Effector CD8-positive, alpha-beta T cell (primary cell): ENCODE measurements at places on chromosomes 3 and 15.

- no peak for DNase-seq
Measured at GRCh38 chr3:62558549-62559112, 185.3 kb upstream of the FEZF2 start.

- DNase-seq: no peak
Measured at GRCh38 chr15:60916032-60916678, 312.9 kb downstream of the RORA start.

- DNase-seq: no peak
Measured at GRCh38 chr3:99551520-99551919, 86.9 kb upstream of the COL8A1 start.

DNA sequence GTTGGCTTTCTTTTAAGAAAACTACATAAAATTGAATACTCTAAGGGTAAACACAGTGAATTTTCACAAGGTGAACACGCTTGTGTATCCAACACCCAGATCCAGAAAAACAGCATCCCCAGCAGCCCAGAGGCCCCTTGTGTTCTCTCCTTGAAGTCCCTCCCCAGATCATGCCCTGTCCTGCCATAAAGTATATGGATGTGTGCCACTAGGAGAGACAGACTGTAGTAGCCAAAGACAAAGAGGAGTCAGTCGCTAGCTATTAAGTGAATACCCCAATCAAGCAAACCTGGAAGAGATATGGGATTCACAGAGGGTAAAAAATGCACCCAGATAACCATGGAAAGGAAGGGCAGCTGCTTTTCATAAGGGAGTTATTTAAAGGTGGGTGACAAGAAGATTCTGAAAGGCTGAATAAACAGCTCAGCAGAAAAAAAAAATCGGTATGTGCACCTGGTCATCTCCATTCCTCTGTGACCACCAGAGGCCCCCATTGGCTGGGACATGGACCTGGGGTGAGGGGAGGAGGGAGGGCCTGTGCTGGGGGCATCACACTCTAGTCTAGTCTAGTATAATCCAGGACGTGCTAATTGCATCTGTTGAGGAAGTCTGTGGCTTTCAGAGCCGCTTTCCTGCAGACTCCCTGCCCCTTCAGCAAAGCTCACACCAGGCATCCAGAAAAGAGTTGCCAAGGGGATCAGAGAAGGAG lies 167.3 kb upstream of the NDN start:
- no peak for DNase-seq

- DNase-seq: no peak
Measured at GRCh38 chr15:46856839-46857502, 860.3 kb upstream of the SEMA6D start.

GRCh38 chr3:86989006-86989405 lies 1.9 kb downstream of the VGLL3 start:
- DNase-seq: no peak

GRCh38 chr3:14602804-14603644 lies 48.5 kb upstream of the CCDC174 start:
- no peak for DNase-seq

DNA sequence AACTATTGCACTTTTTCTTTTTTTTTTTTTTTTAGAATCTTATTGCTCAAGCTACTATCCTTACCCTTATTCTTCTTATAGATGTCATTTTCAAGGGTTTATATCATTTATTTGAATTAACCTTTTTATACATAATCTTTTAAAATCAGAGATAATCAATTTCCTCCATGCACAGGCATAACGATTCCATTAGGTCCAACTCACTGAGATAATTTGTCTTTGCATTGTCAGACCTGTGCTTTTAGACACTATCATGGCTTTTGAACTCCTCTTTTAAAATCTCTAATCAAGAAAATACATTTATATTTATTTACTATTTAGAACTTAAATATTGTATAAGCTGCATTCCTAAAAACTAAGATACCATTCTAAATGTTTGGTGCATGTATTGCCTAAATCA lies 1454.9 kb downstream of the ZPLD1 start:
- no peak for DNase-seq

DNA sequence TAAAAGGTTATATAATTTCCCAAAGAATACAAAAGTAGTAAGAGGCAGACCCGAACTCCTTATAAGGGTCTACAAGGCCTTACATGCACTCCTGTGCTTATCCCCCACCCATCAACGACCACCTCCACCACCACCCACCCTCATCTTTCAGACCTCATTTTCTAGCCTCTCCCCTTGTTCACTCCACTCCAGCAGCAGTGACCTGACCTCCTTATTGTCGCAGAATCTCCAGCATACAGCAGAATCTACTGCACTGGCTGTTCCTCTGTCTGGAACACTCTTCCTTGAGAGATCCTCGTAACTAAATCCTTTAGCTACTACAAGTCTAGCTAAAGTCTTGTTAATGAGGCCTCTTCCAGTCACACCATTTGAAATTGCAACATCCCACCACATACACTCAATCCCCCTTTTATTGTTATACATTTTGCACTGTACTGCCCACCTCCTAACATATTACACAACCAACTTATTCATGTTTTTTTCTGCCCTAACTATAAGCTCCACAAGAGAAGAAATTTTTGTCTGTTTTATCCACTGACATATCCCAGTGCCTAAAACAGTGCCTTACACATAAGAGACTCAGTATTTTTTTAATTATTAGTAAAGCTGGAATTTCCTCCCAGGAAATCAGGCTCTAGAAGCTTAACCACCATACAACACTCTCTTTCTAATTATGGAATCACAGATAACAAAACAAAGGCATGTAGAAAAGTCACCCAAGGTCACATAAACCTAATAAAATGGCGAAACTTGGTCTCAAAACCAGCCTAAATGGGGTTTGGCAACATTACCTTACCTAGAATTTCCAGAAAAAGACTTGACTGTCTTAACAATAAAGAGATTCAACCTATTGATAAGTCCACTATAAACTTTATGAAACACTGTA lies 40.2 kb downstream of the ZNF148 start:
- DNase-seq: no peak

GRCh38 chr3:110995461-110996231 lies 76.0 kb upstream of the NECTIN3 start:
- DNase-seq: no peak

GRCh38 chr3:161187046-161187445 lies 34.1 kb upstream of the NMD3 start:
- DNase-seq: no peak

DNA sequence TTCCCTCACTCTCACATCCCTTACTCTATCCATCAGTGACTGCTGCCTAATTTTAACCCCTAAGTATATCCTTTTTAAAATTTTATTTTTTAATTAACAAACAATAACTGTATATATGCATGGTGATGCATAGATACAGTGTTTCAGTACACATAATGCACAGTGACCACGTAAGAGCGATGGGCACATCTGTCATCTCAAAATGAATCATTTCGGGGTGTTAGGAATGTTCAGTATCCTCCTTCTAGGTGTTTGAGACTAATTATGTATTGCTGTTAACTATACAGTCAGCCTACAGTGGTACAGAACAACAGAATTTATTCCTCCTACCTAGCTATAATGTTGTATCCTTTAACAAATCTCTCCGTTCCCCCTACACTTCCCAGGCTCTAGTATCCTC lies 307.0 kb downstream of the FOXP1 start:
- DNase-seq: no peak

- DNase-seq: no peak
Measured at GRCh38 chr3:160806094-160806493, 50.1 kb downstream of the PPM1L start.

- no peak for DNase-seq
Measured at GRCh38 chr3:66297900-66298299, 77.1 kb downstream of the SLC25A26 start.

DNA sequence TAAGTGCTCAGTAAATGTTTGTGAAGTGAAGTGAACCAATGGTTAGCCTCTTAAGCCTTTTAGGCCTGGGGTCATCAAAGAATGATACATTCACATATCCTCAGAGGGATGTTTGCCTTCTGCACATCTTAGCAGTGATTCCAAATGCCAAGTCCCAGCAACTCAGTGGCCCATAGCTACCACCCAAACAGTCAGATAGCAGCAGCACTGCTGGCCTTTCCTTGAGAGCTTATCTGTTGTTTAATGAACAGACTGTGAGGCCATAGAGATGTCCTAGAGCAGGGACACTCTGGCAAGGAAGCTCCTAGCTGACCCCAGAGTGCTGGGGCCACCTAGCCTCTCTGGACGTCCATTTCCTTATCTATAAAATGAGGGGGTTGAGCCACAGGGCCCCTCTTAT lies 86.8 kb downstream of the CYP19A1 start:
- DNase-seq: no peak

- no peak for DNase-seq
Measured at GRCh38 chr3:84904816-84905555, 53.8 kb upstream of the CADM2 start.

DNA sequence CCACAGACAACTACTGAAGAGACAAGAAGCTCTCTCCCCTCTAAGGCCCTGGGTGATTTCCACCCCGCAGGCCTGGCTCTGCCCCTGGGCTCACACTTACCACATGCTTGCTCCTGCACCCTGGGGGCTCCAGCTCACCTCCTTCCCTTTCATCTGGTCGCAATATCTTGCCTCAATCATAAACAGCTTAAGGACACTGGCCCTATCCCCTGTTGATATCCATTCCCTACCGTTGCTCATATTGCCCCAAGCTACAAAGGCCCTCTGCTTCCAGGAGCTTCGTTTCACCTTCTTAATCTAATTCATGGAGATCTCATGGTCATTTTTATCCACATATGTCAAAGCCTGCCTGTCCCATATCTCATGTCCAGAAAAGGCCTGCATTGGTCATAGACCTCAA lies 46.0 kb upstream of the TSEN2 start:
- no peak for DNase-seq

DNA sequence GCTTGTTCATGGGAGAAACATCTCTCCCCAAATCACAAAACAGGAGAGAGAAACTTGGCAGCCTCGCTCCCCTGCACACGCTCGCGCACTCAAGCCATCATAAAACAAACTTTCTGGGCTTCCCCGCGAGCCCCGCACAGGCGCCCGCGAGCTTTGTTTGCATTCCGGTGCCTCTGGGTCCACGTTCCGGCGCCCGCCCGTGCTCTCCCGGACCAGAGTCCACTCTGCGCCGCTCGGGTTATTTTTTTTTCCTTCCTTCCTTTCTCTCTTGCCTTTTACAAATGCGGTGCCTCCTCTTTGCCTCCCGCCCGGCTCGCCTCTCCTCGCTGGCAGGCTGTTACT lies 363 bp downstream of the MAGI1 start:
- no peak for DNase-seq

GRCh38 chr15:48493084-48493762 lies 152.3 kb downstream of the FBN1 start:
- DNase-seq: no peak

- no peak for DNase-seq
Measured at GRCh38 chr3:23129817-23130216, 73.3 kb upstream of the UBE2E2 start.

DNA sequence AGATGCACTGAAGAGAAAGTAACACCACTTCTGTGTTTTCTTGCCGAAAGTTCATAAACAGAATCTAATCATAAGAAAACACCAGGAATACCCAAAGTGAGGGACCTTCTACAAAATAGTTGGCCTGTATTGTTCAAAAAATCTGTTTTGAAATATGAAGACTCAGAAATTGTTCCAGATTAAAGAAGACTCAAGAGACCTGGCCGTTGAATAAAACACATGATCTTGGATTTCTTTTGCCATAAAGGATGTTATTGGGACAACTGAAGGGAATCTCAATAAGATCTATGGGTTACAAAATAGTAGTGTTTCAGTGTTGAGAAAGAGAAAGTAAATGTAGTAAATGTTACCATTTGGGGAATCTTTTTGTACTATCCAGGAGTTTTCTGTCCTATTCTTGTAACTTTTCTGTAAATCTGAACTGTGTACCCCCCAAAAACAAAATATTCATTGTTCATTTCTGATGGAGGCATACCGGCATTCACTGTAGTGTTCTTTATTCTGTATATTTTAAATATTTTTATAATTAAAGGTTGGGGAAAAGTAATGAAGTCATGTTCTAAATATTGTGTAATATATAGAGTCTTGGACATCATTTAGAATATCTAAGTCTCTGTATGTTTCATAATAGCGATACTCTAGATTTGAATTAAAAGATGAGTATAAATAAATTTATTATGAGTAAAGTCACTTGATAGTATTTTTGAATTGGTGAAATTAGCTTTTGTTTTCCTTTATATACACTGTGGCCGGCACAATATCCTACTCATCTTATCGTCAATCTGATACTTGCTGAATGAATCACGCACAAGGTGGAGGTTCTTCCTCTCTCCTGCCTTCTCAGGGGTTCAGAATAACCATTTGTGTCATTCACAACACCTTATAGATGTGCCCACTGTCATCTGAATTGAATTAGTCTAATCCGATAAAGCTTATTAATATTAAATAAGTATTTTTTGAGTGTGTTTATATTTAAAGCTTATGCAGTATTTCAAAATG lies 66.7 kb downstream of the TRAK1 start:
- no peak for DNase-seq

DNA sequence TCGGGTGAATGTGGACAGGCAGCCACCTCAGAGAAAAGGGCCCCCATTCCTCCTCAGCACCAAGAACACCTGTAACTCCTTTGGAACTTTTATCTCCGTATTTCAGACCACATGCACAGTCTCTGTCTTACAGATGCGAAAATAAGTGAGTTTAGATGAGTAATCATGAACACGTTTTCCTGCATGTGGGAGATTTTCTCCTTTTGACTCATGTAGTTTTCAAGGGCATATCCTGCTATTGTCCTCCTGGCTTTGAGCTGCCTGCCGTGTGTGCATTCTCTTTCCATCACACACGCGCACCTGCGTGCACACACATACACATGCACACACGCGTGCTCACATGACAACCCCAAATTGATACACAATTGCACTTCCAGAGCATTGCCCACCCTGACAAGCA lies 239.2 kb downstream of the GABRG3 start:
- no peak for DNase-seq

DNA sequence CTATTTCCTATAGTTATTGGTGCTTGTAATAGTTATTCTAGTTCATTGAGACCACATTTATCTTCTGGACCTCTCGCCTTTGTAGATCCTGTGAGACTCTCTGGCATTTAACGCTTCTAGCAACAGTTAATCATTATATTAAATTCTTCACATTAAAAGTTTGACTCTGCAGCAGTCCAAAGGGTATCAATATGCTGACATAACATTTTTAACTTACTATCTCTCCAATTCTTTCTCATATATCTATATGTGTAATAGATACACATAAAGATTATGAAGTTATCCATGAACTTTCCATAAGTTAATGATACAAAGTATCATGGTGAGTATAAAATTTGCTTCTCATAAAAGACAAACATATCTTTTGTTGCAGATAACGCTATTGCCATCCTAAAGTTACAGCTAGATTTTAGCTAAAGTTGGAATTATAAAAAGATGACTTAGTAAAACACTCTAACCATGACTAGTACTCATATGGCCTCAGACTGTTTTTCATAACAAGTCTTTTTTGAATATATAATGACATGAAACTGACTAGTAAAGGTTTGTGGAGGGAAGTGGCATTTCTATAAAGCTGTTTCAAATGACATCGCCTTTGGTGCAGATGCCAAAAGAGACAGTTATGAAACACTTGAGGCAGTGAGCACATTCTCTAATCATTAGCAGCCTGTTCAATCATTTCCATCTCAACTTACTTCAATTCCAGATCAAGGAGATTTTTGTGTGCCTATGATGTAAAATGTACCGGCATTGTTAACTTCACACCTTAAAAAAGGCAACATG lies 379.3 kb upstream of the CBLB start:
- DNase-seq: no peak

- no peak for DNase-seq
Measured at GRCh38 chr3:8589880-8590556, 54.6 kb downstream of the SSUH2 start.

GRCh38 chr3:81674690-81675089 lies 86.8 kb downstream of the GBE1 start:
- DNase-seq: no peak
